ENCODE measurements at places on chromosomes 2 and 18.

GRCh38 chr18:10131460-10132395 is 217.9 kb downstream of the VAPA start:
- DNase-seq, result peak; percentile 52

GRCh38 chr2:19670303-19670702 is 231.5 kb downstream of the TTC32 start:
- DNase-seq, result no peak

DNA sequence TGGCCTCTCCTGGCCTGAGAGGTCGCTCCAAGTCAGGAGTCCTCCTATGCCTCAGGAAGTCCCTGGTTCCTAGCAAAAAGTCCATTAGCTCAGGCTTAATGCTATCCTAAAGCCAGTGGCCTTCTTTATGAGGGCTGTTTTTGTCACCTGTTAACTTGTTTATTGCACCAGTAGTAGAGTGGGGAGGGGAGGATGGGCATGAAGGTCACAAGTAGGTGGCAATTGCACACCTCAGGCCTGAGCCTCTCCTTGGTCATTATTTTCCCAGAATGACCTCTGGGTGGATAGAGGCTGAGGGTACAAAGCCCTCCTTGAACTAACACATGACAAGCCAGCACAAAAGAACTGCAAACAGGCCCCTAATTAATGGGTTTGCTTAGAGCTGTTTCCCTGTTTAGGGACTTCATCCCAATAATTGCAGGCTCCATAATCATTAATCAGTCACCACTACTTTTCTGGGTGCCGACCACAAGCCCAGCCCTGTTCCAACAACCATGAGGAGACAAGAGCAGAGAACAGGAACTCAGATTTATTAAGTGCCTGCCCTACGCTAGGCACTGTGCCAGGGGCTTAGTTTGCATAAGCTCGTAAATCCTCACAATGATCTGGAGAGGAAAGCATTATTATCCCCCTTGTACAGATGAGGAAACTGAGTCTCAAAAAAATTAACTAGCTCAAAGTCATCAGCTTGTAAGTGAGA is 123.0 kb upstream of the PKDCC start:
- no peak for DNase-seq

GRCh38 chr2:24233321-24233720 is 58.5 kb downstream of the FAM228A start:
- no peak for DNase-seq

DNA sequence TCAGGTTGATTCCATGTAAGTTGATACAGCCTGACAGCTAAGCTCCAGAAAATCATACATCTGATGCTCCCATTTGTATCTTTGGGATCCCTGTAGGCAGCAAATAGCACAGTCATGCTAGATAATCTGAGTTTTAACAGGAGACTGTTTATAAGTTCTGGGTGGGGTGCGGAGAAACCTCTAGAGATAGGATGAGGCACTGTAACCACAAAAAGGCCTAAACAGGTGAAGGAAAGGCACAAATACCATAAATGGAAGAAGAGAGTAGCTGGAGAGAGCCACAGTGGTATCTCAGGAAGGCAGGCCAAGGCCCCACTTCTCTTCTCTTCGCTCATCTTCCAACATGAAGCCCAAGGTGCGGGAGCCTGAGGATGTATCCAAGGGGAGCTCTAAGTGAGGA is 18.1 kb upstream of the B4GALT6 start:
- DNase-seq, result no peak

GRCh38 chr18:70276416-70277191 is 12.2 kb upstream of the SOCS6 start:
- DNase-seq, result no peak
